ENCODE measurements at places on chromosomes 7 and 10.

GRCh38 chr10:68334672-68335467 lies 2.1 kb upstream of the PBLD start:
- no peak for DNase-seq

- no peak for DNase-seq
Observed at GRCh38 chr10:87507879-87508483, 3.3 kb downstream of the MINPP1 start.

GRCh38 chr10:116654816-116655215 lies 34.1 kb downstream of the PNLIPRP2 start:
- DNase-seq: no peak

DNA sequence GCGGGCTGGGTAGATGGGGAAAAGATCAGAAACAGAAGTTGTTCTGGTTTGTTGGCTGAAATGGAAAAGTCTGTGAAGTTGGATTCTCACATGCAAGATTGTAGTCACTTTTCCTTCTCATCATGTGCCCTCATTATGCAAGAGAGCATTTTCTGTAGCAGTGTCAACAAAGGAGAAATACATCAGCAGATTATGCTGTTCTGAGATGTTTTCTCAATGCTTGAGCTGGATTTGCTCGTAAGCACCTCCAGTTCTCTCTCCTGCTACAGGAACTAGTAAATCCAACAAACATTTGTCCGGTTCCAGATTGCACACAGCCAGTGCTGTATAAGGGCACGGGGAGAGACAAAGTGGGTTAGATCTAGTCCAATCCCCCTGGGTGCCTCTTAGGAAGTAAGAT lies 90.0 kb downstream of the GATA3 start:
- no peak for DNase-seq

Data from stimulated activated CD4-positive, alpha-beta T cell treated with anti-CD3 and anti-CD28 coated beads, Interleukin-4, amount 100 ng/mL, for 48 hours (primary cell).